ENCODE measurements at places on chromosomes 13 and 19. TPM values are rescaled to one million over a fixed set of nuclear protein-coding genes. Genes with fewer than 3 reads are reported as not detected.

The ZNF101 gene
- total RNA-seq = 9.6 TPM

The WDR18 gene
- total RNA-seq = 41.2 TPM

The FCER2 gene
- not detected for total RNA-seq

The NALCN gene
- 1.3 TPM for total RNA-seq

The ZNF793 gene
- 6.3 TPM for total RNA-seq

The CCNA1 gene
- total RNA-seq = 0.22 TPM

The CEBPG gene
- total RNA-seq = 20.6 TPM

The F10 gene
- not detected for total RNA-seq

The IGFL2 gene
- 0.11 TPM for total RNA-seq

The SGTA gene
- 34.1 TPM for total RNA-seq

The ZGLP1 gene
- total RNA-seq = 0.13 TPM

The CALR3 gene
- total RNA-seq = not detected

The PPM1N gene
- 0.43 TPM for total RNA-seq
